ENCODE measurements at places on chromosomes 12 and 14.

DNA sequence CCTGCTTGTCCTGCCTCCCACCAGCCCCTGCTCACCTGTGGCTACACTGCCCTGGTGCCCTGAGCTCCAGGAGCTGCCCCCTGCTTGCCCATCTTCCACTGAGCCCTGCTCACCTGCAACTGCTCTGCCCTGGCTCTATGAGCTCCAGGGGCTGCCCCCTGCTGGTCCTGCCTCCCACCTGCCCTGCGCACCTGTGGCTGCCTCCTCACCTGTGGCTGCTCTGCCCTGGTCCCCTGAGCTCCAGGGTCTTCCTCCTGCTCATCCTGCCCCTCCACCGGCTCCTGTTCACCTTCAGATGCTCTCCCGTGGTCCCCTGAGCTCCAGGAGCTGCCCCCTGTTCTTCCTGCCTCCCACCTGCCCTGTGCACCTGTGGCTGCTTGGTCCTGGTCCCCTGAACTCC, 247.6 kb downstream of the TMEM121 start:
- no peak for DNase-seq

DNA sequence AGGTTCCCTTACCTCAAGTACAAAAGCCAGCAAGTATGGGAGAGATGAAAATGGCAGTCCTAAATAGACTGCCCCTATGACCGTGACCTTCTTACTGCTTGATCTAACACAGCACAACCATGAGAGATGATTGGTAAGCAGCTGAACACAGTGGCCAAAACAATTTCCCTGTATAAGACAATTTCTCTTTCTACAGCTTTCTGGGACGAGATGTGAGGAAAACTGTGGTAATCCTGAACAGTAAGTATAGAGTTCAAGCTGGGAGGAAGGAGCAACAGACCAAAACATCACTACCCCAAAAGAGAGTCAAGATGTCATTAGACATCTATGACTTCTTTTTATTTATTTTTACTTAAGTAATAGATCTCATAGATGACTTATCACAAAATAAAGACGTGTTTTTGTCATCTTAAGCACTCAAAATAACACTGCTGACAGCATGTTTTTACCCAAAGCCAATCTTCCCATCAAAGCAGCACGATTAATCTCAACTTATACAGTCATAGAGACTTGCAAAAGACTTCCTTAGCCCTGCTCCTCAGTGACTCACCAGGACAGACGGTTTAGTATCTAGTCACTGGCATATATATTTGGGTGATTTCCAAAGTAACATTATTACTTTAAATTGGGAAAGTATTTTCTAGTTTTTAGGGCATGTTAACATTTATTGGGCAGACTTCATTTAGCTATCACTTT, 3.7 kb downstream of the TMEM52B start:
- no peak for DNase-seq

- no peak for DNase-seq
Observed at GRCh38 chr14:73428353-73428824, 30.0 kb downstream of the NUMB start.

DNA sequence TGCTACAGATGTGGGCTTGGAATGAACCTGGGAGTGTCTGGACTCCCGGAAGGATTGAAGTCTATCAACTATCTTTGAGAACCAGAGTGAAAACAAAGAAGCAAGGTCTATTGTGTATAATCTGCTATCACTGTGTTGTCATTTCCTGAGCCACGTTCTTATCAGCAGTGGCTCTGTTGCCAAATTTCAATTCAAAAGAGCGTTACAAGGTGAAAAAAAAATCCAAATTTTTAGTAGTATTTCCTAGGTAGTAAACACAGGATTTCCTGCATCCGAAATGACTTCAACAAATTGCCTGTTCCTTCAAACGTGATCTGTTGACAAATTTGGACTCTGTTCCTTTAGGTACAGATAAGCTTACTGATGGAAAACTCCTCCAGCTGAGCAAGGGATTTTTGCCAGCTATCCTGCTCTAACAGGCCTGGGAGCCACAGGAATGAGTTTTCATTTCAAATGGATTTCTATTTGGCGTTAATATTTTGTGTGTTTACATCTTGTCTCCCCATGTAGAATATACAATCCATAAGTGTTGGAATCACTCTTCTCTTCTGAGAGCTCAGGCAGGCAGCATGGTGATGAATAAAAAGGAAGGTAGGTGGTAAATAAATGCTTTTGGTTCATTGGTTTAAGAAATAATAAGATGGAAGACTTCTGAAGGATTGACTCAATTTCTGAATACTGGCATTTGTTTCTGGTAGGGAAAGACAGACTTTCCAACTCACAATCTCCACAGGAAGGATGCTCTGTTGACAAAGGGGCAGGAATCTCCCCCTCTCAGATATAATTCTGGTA, 58.5 kb downstream of the GPR135 start:
- no peak for DNase-seq

- DNase-seq = no peak
Observed at GRCh38 chr14:40581264-40581663, 1025.4 kb upstream of the LRFN5 start.

DNA sequence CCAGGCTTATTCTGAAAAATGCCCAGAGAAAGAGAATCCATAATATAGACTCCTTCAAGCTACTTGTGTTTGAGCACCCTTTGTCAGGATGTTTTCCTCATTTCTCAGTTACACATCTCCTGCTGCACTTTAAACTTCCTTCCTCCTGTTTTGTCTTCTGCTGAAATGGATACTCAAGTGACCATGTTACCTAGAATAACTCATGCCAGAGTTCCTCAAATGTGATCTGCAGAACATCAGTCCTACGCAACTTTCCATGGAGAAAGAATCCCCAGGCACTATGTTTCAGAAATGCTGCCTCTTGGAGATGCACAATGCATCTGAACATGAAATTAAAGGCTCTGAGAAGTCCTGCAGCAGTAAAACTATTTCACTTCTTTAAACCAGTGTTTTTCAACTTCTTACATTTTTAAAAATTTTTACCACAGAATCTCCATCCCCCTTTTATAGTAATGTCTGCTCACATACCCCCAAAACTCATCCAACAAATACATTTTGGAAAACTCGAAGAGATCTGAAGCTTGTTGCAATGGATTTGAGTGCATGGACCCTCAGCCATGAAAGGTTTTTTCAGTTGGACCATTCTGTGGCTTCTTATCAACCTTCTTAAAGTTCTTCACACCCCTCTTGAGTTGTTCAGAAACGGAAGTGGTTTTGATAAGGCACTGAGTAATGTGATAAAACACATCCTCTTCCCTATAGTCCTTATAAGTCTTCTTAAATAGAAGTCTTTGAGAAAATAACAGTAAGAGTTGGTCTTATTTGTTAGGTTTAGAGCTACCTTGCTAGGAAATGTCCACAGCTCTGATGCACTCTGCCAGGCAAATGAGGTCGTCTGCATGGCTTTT, 84.5 kb upstream of the KCNA1 start:
- DNase-seq = no peak

- no peak for DNase-seq
Observed at GRCh38 chr12:88299567-88300101, 157.5 kb downstream of the TMTC3 start.

GRCh38 chr14:101591582-101591981, 30.3 kb downstream of the DIO3 start:
- no peak for DNase-seq

DNA sequence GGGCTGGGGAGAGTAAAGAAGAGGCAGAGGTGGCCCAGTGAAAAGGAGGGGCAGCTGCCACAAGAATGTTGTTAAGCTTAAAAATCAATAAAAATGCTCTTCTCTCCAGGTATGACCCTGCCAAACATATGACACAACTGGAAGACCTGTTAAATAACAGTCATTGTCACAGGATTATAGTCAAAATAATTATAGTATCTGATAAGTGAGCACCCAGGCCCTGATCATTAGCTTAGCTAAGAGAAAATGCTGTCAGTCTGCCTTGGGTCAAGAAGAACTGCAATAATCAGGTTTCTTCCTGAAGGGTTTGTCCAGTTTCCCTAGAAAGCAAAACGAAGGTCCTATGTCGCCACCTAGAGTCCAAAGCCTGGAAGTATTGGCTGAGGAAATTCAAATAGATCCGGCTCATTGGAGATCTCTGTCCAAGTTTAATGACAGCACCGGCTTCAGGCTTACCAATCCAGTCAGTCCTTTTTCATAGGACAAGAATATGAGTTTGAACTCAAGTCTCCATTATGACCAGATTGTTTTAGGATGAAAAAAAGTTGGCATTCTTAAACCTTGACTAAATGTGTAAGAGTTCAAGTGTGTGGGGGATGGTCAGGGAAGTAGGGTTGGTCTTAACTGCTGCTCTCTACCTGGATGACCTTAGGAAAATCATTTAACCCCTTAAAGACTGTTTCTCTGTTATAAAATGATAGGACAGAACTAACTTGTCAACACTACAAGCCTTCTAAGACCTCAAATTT, 22.5 kb upstream of the NKX2-8 start:
- DNase-seq = peak; percentile 61

GRCh38 chr14:72634691-72635616, 258.9 kb downstream of the DPF3 start:
- no peak for DNase-seq

- no peak for DNase-seq
Observed at GRCh38 chr14:88380405-88380804, 5.1 kb upstream of the SPATA7 start.

DNA sequence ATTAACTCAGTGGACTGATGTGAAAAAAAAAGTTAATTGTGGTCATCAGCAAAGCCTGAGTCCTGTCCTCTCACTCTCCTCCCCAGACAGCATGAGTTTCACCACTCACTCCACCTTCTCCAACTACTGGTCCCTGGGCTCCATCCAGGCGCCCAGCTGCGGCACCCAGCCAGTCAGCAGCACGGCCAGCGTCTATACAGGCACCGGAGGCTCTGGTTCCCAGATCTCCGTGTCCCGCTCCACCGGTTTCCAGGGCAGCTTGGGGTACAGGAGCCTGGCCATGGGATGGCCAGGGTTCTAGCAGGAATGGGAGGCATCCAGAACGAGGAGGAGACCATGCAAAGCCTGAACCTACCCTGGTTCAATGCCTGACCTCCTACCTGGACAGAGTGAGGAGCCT, 6.0 kb downstream of the MED6 start:
- DNase-seq = no peak

GRCh38 chr12:44509471-44509870, 366.6 kb downstream of the NELL2 start:
- DNase-seq = no peak

DNA sequence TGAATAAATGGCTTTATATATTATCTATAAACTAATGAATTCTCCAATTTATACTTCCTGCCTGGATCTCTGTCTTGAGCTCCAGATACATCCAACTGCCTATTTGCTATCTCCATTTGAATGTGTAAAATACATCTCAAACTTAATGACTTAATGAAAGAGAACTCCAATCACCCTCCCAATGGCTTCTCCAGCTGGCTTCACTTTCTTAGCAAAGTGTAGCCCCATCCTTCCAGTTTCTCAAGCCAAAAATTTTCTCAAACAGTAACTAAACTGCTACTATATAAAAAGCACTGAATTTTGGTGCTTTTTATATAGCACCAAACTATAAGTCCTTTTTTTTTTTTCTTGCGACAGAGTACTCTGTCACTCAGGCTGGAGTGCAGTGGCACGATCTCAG, 2.6 kb downstream of the CRY1 start:
- DNase-seq = no peak

DNA sequence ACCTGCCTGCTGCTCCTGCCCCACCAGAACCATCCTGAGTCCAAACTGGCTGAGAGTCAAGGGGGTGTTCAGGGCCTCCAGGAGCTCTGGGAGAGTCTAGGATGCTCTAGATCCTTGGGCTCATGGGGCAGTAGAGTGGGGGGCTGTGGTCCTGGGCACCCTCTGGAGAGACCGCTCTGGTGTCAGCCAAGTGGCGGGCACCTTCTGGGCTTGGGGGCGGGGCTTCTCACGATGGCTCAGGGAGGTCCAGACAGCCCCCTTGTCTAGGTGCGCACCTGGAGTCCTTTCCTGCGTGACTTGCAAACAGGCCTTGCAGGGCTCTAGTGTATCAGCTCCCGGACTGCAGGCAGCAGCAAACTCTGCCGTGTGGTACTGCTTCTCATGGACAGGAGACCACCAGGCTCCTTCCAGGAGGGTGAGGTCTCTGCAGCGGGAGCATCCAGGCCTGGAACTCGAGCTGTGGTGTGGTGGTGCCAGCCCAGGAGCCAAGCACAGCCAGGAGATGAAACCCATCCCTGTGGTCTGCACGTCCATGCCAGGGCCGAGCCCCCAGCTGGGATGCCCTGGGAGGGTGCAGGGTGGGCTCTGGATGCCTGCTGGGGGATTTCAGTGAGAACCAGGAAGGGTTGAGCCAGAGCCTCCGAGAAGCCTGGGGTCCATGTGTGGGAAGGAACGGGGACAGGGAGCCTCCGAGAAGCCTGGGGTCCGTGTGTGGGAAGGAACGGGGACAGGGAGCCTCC, 15.0 kb downstream of the PACS2 start:
- DNase-seq = no peak

DNA sequence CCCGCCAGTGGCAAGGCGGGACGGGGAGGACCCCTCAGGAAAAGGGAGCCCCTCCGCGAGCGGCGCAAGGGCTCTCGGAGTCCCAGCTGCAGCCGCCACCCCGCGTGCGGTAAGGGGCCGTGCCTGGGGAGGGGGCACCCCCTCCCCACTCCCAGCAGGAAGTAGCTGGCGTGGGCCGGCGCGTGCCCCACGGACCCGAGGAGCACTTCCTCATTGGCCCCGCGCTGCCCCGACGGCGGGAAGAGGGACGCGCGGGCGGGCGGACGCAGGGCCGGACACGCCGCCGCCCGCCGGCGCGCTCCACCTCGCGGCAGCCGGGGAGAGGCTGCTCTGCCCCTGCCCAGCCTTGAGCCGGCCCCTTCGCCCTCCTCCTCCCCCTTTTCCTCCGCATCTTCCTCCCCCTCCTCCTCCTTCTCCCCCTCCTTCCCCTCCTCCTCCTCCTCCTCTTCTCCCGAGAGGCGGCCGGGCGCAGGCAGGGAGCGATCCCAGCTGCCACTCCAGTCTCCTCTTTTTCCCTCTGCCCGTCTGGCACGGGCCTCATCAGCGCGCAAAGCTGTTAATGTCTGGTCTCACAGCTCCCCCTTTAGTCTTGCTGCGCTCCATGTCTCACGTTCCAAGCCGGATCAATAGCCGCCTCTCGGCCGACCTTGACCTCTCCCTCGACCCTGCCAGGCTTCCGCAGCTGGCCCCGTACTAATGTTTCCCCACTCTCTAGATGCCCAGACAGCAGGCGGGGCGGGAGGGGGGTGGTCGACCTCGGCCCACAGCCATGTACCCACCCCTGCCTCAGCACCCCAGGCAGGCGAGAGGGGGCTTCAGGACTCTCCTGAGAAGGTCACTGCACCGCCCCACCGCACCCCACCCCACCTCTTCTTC, 2.6 kb upstream of the BCL11B start:
- DNase-seq = peak; percentile 61

- no peak for DNase-seq
Observed at GRCh38 chr14:74949859-74950573, 5.4 kb downstream of the PGF start.

DNA sequence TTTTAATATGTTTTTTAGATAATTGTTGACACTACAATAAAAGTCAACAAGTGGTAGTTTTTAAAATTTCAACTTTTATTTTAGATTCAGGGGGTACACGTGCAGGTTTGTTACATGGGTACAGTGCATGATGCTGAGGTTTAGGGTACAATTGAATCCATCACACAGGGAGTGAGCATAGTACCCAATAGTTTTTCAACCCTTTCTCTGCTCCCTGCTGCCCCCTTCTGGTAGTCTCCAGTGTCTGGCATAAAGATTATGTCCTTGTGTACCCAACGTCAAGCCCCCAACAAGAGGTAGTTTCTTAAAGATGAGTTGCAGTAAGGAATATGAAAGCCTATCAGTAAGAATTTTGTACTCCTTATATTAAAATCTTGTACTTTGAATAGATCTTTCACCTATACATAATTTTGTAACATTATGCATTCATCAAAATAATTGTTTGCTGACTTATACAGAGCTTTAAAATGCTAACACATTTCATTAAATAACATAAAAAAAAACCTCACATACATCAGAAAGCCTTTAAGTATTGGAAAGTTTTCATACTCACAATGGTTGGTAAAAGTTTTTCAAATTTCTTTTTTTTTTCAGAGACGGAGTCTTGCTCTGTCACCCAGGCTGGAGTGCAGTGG, 5.4 kb upstream of the RALGAPA1 start:
- DNase-seq = peak; percentile 20

Data from nucleus accumbens (tissue), 56 donors.